ENCODE measurements at places on chromosomes 7 and 10.
A peak's percentile ranks its signal among the peaks of the same experiment; 100 is the strongest.

DNA sequence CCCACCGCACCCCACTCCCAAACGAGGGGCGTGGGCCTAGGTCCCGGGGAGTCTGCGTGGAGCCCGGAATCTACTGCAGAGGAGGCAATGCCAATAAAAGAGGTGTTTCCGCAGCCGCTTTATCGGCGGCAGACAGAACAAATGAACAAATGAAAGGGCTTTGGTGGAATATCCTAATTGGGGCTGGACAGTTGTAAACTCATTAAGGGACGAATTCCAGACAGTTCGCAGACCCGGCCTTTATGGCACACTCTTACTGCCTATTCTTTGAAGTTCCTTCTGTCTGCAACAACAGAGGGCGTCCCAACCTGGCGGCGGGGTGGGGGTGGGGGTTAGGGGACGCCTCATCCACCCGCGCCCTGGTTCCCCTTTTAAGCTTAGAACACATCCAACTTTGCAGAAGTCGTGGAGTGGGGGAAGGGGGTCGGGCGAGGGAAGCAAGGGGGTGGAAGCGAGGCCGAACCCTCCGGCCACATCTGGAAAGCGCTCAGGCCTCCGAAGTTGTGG, 4.1 kb downstream of the HOXA9 start:
- no peak overlapping the region for H3K27ac ChIP-seq
- no peaks in the 10 kb centered on the region for H3K36me3 ChIP-seq

DNA sequence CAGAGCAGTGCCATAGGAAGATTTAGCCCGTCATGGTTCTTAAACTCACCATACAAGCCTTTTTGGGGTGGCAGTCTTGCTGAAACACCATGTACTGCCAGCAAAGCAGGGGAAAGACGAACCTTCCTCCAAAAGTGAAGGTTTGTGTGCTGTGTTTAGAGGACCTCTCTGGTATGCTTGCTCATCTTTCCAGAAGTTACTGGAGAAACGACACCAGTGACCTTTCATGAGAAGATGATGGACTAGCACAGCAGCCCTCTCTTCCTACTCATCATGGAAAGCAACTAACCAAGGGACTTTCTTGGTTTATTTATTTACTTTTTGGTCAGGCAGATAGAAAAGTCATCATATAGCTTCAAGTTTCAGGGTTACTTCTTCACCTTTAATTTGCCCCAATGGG, 247.4 kb downstream of the PTEN start:
- H3K27me3 ChIP-seq, result no peaks in the 10 kb centered on the region
- H3K4me3 ChIP-seq, result no peak overlapping the region
- H3K27ac ChIP-seq, result no peak overlapping the region
- H3K4me1 ChIP-seq, result peaks cover 21% of the 10 kb centered on the region
- no peak for DNase-seq
- H3K36me3 ChIP-seq, result no peaks in the 10 kb centered on the region

- H3K4me3 ChIP-seq, result peak overlapping the region; percentile 88
- no peaks in the 10 kb centered on the region for H3K36me3 ChIP-seq
- no peak for DNase-seq
- peak overlapping the region; percentile 98 for H3K27ac ChIP-seq
Observed at GRCh38 chr7:134781171-134781570, 1.7 kb downstream of the CALD1 start.

GRCh38 chr7:117277576-117277975, 45.3 kb downstream of the WNT2 start:
- H3K4me3 ChIP-seq, result no peak overlapping the region
- H3K36me3 ChIP-seq, result no peaks in the 10 kb centered on the region
- no peak overlapping the region for H3K27ac ChIP-seq
- H3K4me1 ChIP-seq, result no peaks in the 10 kb centered on the region
- no peak for DNase-seq
- H3K27me3 ChIP-seq, result no peaks in the 10 kb centered on the region

GRCh38 chr7:140039896-140040295, 22.9 kb downstream of the PARP12 start:
- DNase-seq, result no peak
- H3K4me3 ChIP-seq, result no peak overlapping the region
- no peak overlapping the region for H3K27ac ChIP-seq
- no peaks in the 10 kb centered on the region for H3K27me3 ChIP-seq

DNA sequence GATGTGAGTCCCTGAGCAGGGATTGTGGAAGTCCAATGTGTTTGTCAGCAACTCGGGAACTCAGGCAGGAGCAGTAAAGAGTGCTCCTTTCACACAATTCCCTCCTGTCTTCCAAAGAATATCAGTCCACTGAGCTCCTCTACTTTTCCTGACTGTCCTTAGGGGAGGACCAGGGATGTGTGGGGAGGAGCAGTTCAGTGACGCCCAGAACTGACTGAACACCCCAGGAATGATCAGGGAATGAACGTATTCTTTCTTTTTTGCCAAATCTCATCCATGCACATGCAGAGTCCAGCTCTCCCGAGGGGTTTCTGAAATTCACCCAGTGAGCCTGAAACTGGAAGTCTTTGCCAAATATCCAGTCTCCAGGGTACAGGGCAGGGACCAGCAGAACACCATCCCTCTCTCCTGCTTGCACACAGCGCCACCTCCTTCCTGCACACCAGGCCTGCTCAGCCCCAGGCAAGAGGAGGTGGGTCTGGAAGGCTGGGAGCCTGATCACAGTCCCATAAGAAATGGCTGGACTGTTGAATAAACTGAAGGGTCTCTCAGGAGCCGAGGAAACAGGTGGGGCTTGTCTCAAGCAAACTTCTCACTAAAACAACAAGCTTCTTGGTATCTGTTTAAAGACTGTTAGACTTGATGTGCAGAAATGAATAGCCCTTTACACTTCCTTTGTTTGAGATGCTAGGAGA, 294.7 kb downstream of the C7orf25 start:
- no peak for DNase-seq
- H3K27ac ChIP-seq, result no peak overlapping the region
- H3K4me3 ChIP-seq, result no peak overlapping the region

All from WTC11 (cell line).